Left ventricle myocardium inferior (tissue), 1 donor: ENCODE measurements at places on chromosomes 6 and 20. TPM values are rescaled to one million over a fixed set of nuclear protein-coding genes. Genes with fewer than 3 reads are reported as not detected.

AIF1 gene
- total RNA-seq, result 15.2 TPM

HLA-DMA gene
- total RNA-seq, result 15.8 TPM

SHLD1 gene
- 5.7 TPM for total RNA-seq

GGTLC1 gene
- total RNA-seq, result not detected

SLC44A4 gene
- total RNA-seq, result 0.08 TPM

KIAA0408 gene
- total RNA-seq, result 2.2 TPM

KIF13A gene
- 85.7 TPM for total RNA-seq

OPRM1 gene
- not detected for total RNA-seq

DNA sequence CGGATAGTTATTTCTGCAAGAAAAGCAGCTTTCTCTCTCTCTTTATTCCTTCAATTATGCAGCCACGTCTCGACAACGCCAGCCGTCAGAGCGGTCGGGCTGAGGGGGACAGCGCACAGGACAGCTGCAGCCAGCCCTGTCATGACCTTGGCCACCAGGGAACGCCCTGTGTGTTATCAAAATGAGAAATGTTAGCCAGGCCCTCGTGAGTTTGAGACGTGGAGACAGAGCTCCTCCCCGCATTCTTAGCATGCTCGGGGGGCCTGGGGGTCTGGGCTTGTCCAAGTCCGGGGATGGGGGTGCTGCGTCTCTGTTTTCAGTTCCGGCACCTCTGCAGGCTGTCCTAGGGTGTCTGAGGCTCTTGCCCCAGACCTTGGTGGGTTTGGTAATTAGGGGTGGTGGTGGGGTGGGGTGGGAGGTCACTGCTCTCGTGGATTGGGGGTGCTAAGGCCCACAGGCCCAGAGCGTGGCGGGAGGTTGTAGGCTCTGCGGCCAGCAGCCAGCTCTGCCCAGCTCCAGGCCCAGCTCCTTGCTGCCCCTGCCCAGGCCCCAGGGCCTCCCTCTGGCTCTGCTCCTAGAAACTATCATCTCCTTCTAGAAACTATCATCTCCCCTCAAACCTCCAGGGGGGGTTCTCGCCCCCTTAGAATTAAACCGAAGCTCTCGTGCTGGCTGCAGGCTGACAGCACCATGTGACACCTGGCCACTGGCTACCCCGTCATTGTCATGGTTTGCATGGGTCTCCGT is 54.3 kb upstream of the GATA5 start:
- no peak for DNase-seq
- H3K27me3 ChIP-seq, result peaks cover 52% of the 10 kb centered on the region
- no peaks in the 10 kb centered on the region for H3K36me3 ChIP-seq
- H3K4me1 ChIP-seq, result peaks cover 30% of the 10 kb centered on the region

- peak; percentile 69 for DNase-seq
- H3K4me1 ChIP-seq, result peaks cover 44% of the 10 kb centered on the region
- peak overlapping the region; percentile 98 for H3K27ac ChIP-seq
- no peaks in the 10 kb centered on the region for H3K36me3 ChIP-seq
Measured at GRCh38 chr6:34248198-34248726, 544 bp downstream of the SMIM29 start.

GRCh38 chr6:65938000-65938399 is 231.0 kb upstream of the EYS start:
- no peaks in the 10 kb centered on the region for H3K27me3 ChIP-seq
- no peak for DNase-seq
- no peak overlapping the region for H3K4me3 ChIP-seq
- H3K27ac ChIP-seq, result no peak overlapping the region

- DNase-seq, result no peak
- H3K27me3 ChIP-seq, result peaks cover 64% of the 10 kb centered on the region
Measured at GRCh38 chr6:167229586-167229985, 61.5 kb upstream of the UNC93A start.

- H3K36me3 ChIP-seq, result no peaks in the 10 kb centered on the region
- peaks cover 14% of the 10 kb centered on the region for H3K4me1 ChIP-seq
- H3K4me3 ChIP-seq, result no peak overlapping the region
- peak; percentile 51 for DNase-seq
Measured at GRCh38 chr6:117072134-117072533, 193.2 kb upstream of the VGLL2 start.

- H3K27me3 ChIP-seq, result no peaks in the 10 kb centered on the region
- peaks cover 13% of the 10 kb centered on the region for H3K4me1 ChIP-seq
- H3K36me3 ChIP-seq, result no peaks in the 10 kb centered on the region
- H3K27ac ChIP-seq, result no peak overlapping the region
Measured at GRCh38 chr6:14826456-14826855, 419.4 kb upstream of the JARID2 start.

DNA sequence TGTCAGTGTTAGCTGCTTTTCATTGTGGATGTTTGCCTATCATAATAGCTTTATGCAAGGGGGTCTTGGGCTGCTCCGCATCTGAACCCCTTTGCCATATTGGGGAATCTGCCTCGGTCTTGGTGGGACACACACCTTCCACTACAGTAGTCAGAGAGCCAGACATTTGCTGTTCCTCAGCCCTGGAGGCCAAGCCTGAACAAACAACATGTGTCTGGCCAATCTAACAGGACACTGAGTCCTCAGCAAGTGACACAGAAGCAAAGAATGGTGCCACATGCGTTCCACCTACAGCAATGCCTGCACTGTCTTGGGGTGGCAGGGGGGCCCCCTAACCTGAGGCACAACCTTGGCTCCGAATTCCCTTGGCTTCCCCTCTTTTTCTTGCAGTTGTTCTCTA is 243.9 kb downstream of the LY86 start:
- no peaks in the 10 kb centered on the region for H3K27me3 ChIP-seq
- peaks cover 9% of the 10 kb centered on the region for H3K4me1 ChIP-seq
- H3K4me3 ChIP-seq, result no peak overlapping the region
- no peaks in the 10 kb centered on the region for H3K36me3 ChIP-seq

DNA sequence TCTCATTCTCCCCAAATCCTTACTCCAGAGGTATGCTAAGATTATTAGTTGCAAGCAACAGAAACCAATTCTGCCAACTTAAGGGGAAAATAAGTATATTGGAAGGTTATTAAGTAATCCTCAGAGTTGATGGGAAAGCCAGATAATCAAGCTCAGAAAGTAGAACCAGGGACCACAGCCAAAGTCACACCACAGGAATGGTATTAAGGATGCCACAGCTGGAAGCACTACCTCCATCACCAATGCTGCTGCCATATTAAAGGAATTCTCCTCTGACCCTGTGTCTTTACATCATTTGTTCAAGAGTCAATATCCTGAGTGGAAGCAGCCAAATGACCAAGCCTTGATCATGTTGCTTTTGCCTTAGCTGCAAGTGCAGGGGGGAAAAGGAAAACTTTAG is 9.9 kb downstream of the PROCR start:
- H3K27me3 ChIP-seq, result no peaks in the 10 kb centered on the region
- H3K4me1 ChIP-seq, result no peaks in the 10 kb centered on the region
- no peak overlapping the region for H3K27ac ChIP-seq

GRCh38 chr6:29968130-29968529 is 25.8 kb downstream of the HLA-A start:
- peaks cover 50% of the 10 kb centered on the region for H3K4me1 ChIP-seq
- H3K4me3 ChIP-seq, result no peak overlapping the region
- H3K36me3 ChIP-seq, result no peaks in the 10 kb centered on the region
- H3K27me3 ChIP-seq, result no peaks in the 10 kb centered on the region
- DNase-seq, result no peak

DNA sequence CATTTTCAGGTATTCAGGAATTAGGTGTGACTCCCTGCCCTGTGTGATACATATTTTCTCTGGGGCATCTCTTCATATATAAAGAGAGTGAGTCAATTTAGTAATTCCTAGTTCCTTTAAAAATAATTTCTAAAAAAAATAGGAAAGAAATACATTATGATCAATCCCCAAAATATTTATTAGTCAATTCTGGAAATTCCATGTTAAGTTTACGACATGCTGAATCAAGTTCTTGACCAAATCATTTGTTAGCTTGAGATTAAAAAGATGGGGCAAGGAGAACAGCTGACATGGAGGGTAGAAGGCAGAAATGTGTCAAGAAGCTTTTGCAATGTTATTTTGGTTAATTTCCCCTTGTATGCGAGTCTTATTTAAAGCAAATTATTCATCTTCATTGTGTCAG is 22.7 kb upstream of the PRDM1 start:
- H3K36me3 ChIP-seq, result no peaks in the 10 kb centered on the region
- H3K27ac ChIP-seq, result no peak overlapping the region
- H3K4me3 ChIP-seq, result no peak overlapping the region
- no peak for DNase-seq

DNA sequence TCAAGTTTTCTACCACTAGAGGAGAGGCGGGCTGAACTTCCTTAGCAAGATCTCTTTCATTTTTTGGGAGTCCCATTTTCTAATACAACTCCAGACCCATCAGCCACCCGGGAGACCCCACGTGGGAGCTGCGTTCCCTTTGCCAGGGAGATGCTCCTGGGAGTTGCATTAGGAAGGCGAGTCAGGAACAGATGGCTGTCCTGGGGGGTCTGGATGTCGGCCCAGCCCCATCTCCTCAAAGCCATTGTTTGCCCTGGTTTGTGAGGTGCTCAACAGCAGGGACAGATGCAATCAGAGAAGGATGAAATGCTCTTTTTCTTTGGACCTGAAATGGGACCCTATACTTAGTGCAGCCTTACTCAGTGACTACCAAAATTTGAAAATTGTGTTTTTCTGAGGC is 39.4 kb downstream of the CARMIL1 start:
- H3K36me3 ChIP-seq, result no peaks in the 10 kb centered on the region
- H3K4me1 ChIP-seq, result peaks cover 16% of the 10 kb centered on the region
- no peak overlapping the region for H3K4me3 ChIP-seq
- peak; percentile 24 for DNase-seq
- no peak overlapping the region for H3K27ac ChIP-seq

DNA sequence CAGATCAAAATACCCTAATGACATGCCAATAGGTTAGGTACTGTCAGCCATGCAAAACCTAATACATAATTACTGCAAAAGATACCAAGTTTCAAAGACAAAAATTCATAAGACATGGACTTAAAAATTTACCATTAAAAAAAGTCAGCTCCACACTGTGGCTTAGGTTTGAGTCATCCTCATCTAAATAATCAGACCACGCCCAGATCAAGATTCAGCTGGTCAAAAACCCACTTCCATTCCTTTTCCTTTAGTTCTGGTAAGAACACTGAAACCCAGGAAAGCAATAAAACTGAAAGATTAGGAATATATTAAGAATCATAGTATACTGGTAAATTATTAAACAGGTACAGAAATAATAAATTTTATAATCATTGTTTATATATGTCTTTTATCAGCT is 81.0 kb upstream of the ASF1A start:
- H3K4me1 ChIP-seq, result no peaks in the 10 kb centered on the region
- H3K27me3 ChIP-seq, result no peaks in the 10 kb centered on the region
- H3K36me3 ChIP-seq, result peaks cover 20% of the 10 kb centered on the region
- H3K27ac ChIP-seq, result no peak overlapping the region
- no peak overlapping the region for H3K4me3 ChIP-seq

- H3K36me3 ChIP-seq, result no peaks in the 10 kb centered on the region
- peaks cover 70% of the 10 kb centered on the region for H3K4me1 ChIP-seq
- no peaks in the 10 kb centered on the region for H3K27me3 ChIP-seq
Measured at GRCh38 chr6:63672582-63673129, 37.1 kb downstream of the PHF3 start.

DNA sequence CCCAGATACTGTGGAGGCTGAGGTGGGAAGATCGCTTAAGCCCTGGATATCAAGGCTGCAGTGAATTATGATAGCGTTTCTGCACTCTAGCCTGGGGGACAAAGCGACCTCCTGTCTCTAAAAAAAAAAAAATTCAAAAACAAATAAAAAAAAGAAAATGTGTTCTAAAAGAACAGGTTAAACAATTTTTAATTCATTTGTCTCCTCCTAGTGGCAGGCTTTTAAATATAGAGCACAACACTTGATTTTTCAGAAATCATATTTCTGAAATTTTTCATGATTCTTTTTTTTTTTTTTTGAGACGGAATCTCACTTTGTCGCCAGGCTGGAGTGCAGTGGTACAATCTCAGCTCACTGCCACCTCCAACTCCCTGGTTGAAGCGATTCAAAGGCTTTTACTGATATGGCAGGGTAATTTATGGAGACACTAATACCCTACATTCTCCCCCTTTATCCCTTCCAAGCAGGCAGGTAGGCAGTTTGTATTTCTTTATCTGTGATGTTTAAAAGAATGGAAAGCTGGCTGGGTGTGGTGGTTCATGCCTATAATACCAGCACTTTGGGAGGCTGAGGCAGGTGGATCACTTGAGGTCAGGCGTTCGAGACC is 8.7 kb upstream of the GTF3C6 start:
- no peaks in the 10 kb centered on the region for H3K27me3 ChIP-seq
- no peaks in the 10 kb centered on the region for H3K36me3 ChIP-seq
- no peak for DNase-seq
